Stimulated activated CD8-positive, alpha-beta memory T cell treated with anti-CD3 and anti-CD28 coated beads, Interleukin-4, amount 100 ng/mL, for 4 hours (primary cell): ENCODE measurements at places on chromosomes 11 and 22.

GRCh38 chr11:35951680-35952079 lies 7.8 kb downstream of the LDLRAD3 start:
- no peak for DNase-seq

DNA sequence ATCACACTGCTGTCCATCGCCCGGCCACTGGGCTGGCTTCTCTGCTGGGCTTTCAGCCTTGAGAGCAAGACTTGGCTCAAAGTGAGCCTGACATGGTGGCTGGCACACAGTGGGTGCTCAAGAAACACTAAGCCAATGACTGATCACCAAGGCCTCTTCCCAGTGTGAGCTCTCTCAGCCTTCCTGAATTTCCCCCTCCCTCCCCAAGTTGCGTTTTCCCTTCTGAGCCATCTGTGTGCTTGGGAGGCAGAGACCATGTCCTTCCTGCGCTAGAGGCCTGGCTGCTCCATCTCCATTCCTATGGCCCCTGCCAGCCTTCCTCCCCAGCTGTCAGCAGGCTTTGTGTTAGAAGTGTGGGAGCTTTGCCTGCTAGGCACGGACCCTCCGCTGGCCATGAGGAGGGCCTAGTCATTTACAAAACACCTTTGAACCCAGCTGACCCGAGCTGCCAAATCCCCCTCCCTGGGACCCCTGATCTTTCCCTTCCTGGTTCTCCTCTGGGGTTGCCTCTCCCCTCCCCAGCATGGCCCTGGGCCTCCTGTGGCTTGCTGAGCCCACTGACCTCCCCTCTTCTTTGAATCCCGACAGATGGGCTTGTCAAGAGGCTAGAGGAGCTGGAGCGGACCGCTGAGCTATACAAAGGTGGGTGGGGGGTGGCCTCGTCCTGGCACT lies 13.2 kb downstream of the PICK1 start:
- no peak for DNase-seq

DNA sequence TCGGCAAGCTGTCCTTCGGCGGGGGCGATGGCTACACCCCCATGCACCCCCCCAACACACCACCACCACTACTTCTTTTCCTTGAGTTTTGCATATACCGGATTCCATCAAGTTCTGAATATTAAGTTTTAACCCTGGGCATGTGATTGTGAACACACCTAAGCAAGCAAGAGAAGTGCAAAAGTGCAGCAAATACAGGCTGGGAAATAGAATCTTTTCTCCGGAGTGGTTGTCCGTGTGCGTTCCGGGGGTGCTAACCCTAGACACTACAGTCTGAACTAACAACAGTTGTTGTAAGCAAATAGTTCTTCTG lies 574 bp downstream of the PRSS23 start:
- DNase-seq: no peak

DNA sequence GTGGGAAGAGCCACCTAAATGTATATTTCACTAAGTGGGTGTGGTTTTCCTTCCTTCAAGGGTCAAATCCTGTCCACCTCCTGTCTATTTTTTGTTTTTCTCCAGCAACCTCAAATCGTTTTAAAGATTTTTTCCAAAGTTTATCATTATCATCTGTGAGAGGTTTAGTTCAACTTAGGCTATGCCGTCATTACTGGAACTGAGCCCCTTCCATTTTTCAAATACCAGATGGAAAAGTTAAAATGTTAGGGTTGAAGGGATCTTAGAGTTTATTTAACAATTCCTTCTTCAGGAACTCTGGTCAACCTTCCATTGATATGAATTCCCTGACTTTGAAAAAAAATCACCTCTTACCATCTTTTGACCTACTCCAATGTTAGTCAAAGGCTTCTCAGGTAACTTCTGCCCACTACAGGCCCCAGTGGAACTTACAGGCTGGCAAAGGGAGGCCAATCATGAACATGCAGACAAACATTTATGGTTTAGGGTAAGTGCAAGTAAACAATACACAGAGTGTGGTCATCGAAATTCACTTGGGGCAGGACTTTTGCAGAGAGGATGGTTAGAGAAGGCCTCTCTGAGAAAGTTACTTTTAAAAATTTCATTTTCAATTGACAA lies 45.2 kb downstream of the SYN3 start:
- no peak for DNase-seq

DNA sequence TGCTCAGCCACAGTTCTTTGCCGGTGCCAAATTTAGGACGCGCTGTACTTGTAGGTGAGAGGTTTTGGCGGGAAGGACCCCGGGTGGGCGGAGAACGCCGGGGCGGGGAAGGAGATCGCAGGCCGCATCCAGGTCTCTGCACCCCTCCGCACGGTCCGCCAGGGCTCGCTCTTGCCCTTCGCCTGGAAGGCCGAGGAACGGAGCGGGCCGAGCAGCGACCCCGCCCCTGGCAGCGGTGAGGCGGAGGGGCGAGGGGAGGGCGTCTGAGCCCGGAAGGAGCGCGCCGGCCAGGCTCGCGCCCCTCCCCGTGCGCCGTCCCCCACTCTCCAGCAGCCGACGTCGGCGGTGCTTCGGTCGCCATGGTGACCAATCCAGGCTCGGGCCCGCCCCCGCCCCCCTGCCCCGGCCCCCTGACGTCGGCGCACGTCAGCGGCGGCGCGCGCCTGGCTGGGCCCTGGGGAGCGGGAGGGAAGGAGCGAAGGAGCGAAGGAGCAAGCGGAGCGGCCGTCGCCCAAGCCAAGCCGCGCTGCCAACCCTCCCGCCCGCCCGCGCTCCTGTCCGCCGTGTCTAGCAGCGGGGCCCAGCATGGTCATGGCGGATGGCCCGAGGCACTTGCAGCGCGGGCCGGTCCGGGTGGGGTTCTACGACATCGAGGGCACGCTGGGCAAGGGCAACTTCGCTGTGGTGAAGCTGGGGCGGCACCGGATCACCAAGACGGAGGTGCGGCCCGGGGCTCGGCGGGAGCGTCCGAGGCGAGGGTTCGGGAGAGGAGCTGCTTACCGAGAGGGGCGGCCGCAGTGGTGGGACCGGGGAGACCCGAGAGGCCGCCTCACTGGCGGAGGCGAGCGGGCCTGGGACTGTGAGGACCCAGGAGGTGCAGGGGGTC lies at the start of gene SIK2:
Gene SIK2, plus strand, starts transcription at position 471 of the 886 bp plus-strand sequence. Its CDS starts 115 bp downstream, at position 586.
- DNase-seq: peak; percentile 57

DNA sequence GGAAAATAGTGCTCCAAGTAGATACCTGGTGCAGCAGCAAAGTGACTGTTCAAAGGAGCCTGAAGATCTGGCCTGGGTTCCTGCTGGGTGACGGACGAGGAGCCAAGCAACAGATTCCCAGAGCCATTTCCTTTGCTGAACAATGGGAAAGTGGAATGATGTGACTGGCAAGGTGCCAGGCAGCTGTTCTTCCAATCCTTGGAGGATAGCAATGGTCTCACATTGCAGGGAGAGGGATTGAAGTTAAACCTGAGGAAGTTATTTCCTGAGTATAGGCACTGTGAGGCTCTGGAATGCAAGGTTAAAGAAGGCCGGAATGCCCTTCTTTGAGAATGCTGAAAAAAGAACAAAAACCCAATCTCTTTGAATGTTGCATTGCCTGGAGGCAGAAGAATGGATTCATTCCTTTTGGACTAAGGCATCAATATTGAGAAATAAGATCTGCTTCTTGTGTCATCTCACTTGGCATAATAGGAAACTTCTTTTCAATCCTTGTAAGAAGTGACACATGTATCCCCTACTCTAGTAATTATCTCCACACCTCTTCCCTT lies 223.8 kb downstream of the BLID start:
- no peak for DNase-seq

- no peak for DNase-seq
Measured at GRCh38 chr11:36381015-36381360, 84.9 kb downstream of the PRR5L start.
